ENCODE measurements at places on chromosomes 16 and 17. TPM values are rescaled to one million over a fixed set of nuclear protein-coding genes. Genes with fewer than 3 reads are reported as not detected.

Gene TPSAB1
- not detected for total RNA-seq

Gene CHRNE
- total RNA-seq, result 0.31 TPM

GRCh38 chr16:89074803-89075688 lies 18.6 kb upstream of the ACSF3 start:
- no peak for DNase-seq
- peaks cover 5% of the 10 kb centered on the region for H3K27me3 ChIP-seq
- H3K27ac ChIP-seq, result peak overlapping the region; percentile 21
- no peaks in the 10 kb centered on the region for H3K4me1 ChIP-seq

DNA sequence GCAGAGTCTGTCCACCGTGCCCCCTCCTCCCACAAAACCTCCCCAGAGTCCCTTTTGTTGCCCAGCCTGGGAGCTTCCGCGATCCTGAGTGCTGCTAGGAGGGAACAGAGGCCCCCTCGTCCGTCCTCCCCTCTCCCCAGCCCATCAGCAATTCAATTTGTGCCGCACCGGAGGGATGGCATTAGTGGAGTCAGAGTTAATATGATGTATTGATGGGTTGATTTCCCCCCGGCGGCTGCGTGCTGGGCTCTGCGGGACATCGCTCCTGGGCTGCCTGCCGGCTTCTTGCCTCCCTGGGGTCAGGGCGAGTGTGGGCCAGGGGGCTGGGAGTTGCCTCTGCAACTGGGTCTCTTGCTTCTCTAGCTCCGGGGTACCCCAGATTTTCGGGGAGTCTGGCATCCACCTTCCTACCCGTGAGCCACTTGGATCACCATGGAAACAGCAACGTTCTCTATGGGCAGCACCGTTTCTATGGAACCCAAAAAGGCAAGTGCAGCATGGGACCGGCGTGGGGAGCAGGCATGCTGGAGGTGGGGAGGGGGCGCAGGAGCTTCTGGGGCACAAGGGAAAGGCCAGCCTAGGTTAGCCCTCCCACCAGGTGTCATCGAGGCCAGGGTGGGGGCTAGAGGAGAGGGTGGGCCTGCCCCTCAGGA lies 42.9 kb downstream of the BAHCC1 start:
- H3K27me3 ChIP-seq, result no peaks in the 10 kb centered on the region
- no peak overlapping the region for H3K4me3 ChIP-seq
- H3K36me3 ChIP-seq, result no peaks in the 10 kb centered on the region
- H3K27ac ChIP-seq, result no peak overlapping the region
- H3K4me1 ChIP-seq, result no peaks in the 10 kb centered on the region
- DNase-seq, result no peak

DNA sequence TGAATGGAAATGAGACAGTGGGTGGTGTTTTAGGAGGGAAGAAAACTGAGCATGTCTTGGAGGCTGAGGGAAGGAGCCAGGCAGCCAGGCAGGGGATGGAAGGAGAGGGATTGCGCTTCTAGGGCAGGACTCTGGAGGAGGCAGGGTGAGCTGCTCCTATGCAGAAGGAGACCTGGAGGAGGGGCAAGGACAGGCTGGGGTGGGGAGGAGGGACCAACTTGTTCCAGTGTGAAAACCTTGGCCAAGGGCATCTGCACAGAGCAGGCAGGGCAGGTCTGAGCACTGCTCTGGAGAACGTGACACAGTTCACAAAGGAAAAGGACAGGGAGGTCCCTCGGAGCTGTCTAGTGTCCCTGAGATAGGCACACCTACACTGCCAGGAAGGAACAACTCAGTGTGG lies 5.5 kb downstream of the GALK1 start:
- no peaks in the 10 kb centered on the region for H3K36me3 ChIP-seq
- DNase-seq, result no peak
- H3K27ac ChIP-seq, result peak overlapping the region; percentile 13
- H3K4me1 ChIP-seq, result peaks cover 6% of the 10 kb centered on the region
- H3K27me3 ChIP-seq, result peaks cover 10% of the 10 kb centered on the region
